T-cell (primary cell): ENCODE measurements at places on chromosomes 7 and 10.
A peak's percentile ranks its signal among the peaks of the same experiment; 100 is the strongest.

- no peak overlapping the region for H3K4me3 ChIP-seq
- H3K27ac ChIP-seq = no peak overlapping the region
- DNase-seq = no peak
- H3K36me3 ChIP-seq = no peaks in the 10 kb centered on the region
- H3K4me1 ChIP-seq = no peaks in the 10 kb centered on the region
- no peaks in the 10 kb centered on the region for H3K27me3 ChIP-seq
Measured at GRCh38 chr7:11623093-11623678, 208.8 kb downstream of the THSD7A start.

DNA sequence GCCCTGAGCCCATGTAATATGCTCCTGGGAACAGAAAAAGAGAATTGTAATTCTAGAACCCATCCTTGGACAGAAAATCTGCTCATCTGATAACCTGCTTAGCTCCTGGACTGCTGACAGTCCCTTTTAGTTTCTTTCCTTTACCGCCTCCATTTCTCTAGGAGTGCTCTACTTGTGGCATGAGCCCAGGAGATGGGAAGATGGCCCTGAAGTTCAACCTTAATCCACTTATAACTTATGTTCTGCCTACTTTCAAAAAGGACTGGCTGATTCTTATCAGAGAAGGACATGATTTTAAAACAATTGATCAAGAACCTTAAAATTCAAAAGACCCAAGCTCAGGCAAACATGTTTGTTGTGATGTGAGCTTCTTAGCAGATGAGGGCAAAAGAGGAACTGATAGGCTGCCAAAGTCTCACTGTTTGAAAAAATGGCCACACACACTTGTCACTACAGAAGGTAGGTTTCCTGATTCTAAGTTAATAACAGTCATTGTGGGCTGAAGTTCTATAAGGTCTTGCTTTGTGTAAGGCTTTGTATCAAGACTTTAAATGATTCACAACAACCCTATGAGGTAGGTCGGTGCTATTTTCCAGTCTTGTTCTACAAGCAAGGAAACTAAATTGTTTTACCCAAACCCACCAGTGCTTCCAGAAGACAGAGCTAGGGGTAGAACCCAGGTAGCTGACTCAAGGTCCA is 94.3 kb upstream of the AFAP1L2 start:
- H3K27me3 ChIP-seq = no peaks in the 10 kb centered on the region
- H3K4me3 ChIP-seq = no peak overlapping the region
- no peak for DNase-seq
- peaks cover 74% of the 10 kb centered on the region for H3K4me1 ChIP-seq
- no peaks in the 10 kb centered on the region for H3K36me3 ChIP-seq

DNA sequence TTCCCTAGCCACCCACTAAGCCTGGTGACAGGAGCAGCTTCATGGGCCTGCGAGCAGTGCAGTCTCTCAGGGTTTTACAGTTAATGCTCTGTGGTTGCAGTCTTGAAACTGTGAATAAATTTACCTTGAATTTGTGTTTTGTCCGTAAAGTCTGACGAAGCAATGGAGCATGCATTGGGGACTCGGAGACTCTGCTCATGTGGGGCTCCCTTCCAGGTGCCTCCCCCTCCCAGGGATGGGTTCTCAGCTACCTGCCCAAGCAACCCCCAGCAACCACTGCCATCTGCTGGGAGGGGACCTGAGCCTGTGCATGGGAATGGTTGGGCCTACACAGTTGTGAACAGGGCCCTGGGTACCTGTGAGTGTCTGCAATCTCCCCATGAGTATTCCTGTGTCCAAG is 36.3 kb upstream of the IKZF1 start:
- H3K27me3 ChIP-seq = no peaks in the 10 kb centered on the region
- H3K4me1 ChIP-seq = peaks cover 74% of the 10 kb centered on the region
- peak overlapping the region; percentile 87 for H3K27ac ChIP-seq
- H3K4me3 ChIP-seq = no peak overlapping the region
- H3K36me3 ChIP-seq = no peaks in the 10 kb centered on the region

DNA sequence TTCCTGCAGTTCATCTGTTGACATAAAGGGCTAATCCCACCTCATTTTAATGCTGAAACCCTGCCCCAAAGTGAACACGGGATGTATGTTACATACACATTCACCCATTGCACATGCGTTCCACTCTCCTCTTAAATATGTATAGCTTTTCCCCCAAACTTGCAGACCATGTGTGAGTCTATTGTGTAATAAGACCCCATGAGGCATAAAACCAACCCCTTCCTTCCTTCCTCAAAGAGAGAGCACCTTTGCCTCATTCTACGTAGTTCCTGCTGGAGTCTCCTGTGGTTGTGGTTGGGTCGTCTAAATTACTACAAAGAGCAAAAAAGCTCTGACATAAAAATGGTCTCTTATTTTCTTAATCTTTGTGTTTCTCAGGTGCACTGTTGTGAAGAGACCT is 345.7 kb upstream of the KLF6 start:
- H3K36me3 ChIP-seq = no peaks in the 10 kb centered on the region
- H3K27ac ChIP-seq = peak overlapping the region; percentile 49
- H3K4me1 ChIP-seq = peaks cover 33% of the 10 kb centered on the region
- no peak overlapping the region for H3K4me3 ChIP-seq
- DNase-seq = no peak

DNA sequence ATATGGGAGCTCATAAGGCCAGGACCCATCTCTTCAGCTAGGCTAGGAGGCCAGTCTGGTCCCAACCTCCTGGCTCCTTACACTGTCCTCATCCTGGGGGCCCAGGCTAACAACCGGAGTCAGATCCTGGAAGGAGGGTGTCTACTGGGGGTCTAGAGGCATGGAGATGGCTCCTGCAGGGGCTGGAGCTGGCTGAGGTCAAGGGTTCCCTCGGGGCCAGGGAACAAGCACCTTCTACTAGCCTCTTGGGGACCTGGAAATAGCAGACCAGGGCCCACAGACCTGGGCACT is 37.2 kb downstream of the CLRN3 start:
- no peaks in the 10 kb centered on the region for H3K36me3 ChIP-seq
- H3K27me3 ChIP-seq = peaks cover 19% of the 10 kb centered on the region
- DNase-seq = no peak
- H3K27ac ChIP-seq = no peak overlapping the region
- H3K4me3 ChIP-seq = no peak overlapping the region

- no peak for DNase-seq
- no peaks in the 10 kb centered on the region for H3K36me3 ChIP-seq
- no peaks in the 10 kb centered on the region for H3K27me3 ChIP-seq
- no peaks in the 10 kb centered on the region for H3K4me1 ChIP-seq
- H3K27ac ChIP-seq = no peak overlapping the region
Measured at GRCh38 chr7:17320657-17321056, 22.2 kb downstream of the AHR start.

DNA sequence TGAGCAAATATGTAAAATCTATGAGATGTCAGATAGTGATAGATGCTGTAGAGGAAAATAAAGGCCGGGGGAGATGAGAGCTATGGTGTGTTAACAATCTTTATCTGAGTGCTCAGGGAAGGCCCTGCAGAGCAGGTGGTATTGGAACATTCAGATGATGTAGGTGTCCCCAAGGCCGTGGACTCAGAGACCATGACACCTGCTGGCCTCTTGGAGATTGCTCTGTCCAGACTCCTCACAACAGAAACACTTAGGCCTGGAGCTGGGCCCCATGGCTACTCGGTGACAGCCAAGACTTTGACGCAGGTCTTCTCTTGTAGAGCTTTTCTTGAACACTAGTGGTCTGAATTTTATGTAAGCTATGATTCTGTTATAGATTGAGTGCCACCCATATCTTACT is 13.3 kb downstream of the AKR1E2 start:
- no peak overlapping the region for H3K27ac ChIP-seq
- no peaks in the 10 kb centered on the region for H3K27me3 ChIP-seq
- H3K4me1 ChIP-seq = peaks cover 29% of the 10 kb centered on the region
- H3K36me3 ChIP-seq = peaks cover 4% of the 10 kb centered on the region

DNA sequence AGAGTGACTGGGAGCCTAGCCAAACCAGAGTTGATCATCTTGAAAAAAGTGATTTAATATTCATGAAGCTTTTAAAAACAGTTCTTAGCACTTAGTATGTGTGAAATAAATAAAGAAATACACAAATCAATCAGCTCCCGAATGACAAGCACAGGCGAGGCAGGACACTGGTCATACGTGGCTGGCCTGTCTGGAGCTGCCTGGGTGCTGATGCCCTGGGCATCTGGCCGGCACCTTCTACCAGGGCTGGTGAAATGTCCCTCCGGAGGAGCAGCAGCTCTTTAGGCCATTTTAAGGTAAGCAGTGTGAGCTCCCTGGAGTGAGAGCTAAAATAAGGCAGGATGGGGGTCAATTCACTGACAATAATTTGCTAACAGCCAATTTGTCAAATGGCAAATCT is 23.7 kb downstream of the IL15RA start:
- H3K36me3 ChIP-seq = no peaks in the 10 kb centered on the region
- H3K4me3 ChIP-seq = no peak overlapping the region
- H3K27ac ChIP-seq = no peak overlapping the region
- DNase-seq = no peak

GRCh38 chr7:128946936-128947830 is 9.5 kb downstream of the IRF5 start:
- H3K4me1 ChIP-seq = no peaks in the 10 kb centered on the region
- no peak overlapping the region for H3K27ac ChIP-seq
- H3K36me3 ChIP-seq = no peaks in the 10 kb centered on the region
- no peaks in the 10 kb centered on the region for H3K27me3 ChIP-seq

- no peaks in the 10 kb centered on the region for H3K27me3 ChIP-seq
- H3K27ac ChIP-seq = peak overlapping the region; percentile 68
- H3K4me3 ChIP-seq = no peak overlapping the region
- peaks cover 47% of the 10 kb centered on the region for H3K4me1 ChIP-seq
Measured at GRCh38 chr7:38217672-38218071, 39.6 kb downstream of the STARD3NL start.

DNA sequence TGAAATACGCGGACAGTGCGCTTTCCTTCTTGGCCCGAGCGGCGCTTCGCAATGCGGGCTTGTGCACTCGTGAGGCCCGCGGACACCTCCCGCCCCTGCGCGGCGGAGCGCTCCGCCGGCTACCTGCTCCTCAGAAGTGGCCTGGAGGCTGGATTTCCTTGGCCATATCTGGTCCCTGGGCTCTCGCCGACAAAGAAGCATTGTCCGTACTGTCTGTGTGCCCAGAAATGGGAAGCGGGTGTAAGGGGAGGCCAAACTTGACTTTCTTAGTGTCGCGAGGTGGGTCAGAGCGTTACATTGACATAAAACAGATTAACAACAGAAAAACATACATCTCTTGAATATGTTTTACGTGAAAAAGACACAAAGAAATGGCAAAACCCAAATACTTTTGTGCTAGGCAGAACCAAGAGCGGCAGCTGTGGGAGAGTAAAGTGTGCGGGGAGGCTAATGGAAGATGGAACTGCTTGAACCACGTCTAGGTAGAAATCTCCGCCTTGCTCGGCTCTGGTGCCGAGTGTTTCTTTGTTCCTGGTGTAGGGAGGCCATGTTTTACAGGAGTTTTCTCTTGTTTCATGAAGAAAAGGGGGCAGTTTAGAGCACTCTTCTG is 1.4 kb downstream of the LANCL2 start:
- peak; percentile 17 for DNase-seq
- H3K4me1 ChIP-seq = peaks cover 15% of the 10 kb centered on the region
- H3K27ac ChIP-seq = peak overlapping the region; percentile 98

DNA sequence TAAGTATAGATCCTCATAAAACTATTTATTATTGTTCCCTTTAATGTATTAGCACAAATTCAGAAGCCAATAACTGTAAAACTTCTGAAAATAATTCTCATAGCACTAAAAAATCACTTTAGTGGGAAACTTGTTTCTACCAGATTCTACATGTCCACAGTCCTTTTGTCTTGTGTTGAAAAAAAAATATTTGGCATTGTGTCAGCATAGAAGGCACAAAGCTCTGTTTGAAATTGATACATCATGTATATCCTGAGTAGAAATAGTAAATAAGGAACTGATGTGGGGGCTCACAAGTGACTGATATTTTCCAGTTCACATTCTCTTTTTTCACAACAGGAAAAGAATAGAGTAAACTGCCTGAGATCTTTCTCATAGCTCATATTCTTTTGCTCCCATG is 134.6 kb downstream of the GRM3 start:
- no peaks in the 10 kb centered on the region for H3K27me3 ChIP-seq
- DNase-seq = no peak

GRCh38 chr7:106944035-106944665 is 79.1 kb downstream of the PIK3CG start:
- no peak overlapping the region for H3K4me3 ChIP-seq
- no peak overlapping the region for H3K27ac ChIP-seq
- DNase-seq = no peak
- H3K27me3 ChIP-seq = peaks cover 2% of the 10 kb centered on the region

- H3K4me3 ChIP-seq = no peak overlapping the region
- no peaks in the 10 kb centered on the region for H3K4me1 ChIP-seq
- peaks cover 6% of the 10 kb centered on the region for H3K36me3 ChIP-seq
- H3K27me3 ChIP-seq = peaks cover 6% of the 10 kb centered on the region
Measured at GRCh38 chr10:104037261-104037951, 48.3 kb downstream of the COL17A1 start.

DNA sequence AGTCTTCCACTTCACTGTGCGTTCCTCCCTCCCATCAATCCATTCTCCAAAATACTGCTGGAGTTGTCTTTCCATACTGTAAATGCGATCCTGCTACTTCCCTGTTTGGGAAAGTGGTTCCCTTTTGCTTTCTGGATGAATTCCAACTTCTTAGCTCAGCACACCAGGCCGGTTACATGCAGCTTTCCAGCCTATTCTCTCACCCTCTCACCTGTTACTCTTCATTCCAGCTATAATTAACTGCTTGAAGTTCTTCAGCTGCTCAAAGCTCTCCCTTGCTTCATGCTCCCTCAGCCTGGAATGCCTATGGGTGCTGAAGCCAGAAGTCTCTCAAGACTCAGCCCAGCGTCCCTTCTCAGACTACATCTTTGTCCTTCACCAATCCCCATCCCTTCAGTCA is 6.0 kb upstream of the ZNRF2 start:
- H3K27me3 ChIP-seq = no peaks in the 10 kb centered on the region
- peaks cover 1% of the 10 kb centered on the region for H3K4me1 ChIP-seq
- no peak overlapping the region for H3K4me3 ChIP-seq
- H3K36me3 ChIP-seq = no peaks in the 10 kb centered on the region

DNA sequence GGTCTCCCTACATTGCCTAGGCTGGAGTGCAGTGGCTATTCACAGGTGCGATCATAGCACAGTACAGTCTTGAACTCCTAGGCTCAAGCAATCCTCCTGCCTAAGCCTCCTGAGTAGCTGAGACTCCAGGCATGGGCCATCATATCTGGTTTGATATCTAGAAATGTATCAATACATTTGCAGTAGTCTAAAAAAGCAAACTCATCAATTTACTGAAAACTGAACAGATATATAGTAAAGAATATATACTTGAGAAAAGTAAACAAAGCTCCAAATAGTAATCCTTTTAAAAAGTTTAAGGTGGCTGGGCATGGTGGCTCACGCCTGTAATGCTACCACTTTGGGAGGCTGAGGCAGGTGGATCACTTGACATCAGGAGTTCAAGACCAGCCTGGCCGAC is 57.1 kb upstream of the KMT2C start:
- no peaks in the 10 kb centered on the region for H3K4me1 ChIP-seq
- no peak for DNase-seq
- H3K27ac ChIP-seq = no peak overlapping the region
- no peaks in the 10 kb centered on the region for H3K36me3 ChIP-seq
- no peak overlapping the region for H3K4me3 ChIP-seq
